ENCODE measurements at places on chromosomes 16 and 17.

DNA sequence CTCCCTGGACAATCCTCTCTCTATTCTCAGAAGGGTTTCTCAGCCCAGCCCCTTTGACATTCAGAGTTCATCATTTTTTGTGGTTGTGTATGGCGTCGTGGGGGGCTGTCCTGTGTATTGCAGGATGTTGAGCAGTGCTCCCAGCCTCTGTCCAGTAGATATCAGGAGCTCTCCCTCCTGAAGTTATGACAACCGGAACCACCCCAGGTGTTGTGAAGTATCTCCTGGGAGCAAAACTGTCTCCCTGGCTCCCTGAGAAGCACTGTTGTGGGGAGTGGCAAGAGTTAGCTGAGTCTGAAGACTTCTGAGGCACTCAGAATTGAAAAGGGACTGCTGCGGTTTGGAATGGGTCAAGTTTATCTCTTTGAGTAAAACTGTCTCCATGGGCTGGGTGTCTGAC, 55.9 kb upstream of the MGAT5B start:
- DNase-seq, result no peak

DNA sequence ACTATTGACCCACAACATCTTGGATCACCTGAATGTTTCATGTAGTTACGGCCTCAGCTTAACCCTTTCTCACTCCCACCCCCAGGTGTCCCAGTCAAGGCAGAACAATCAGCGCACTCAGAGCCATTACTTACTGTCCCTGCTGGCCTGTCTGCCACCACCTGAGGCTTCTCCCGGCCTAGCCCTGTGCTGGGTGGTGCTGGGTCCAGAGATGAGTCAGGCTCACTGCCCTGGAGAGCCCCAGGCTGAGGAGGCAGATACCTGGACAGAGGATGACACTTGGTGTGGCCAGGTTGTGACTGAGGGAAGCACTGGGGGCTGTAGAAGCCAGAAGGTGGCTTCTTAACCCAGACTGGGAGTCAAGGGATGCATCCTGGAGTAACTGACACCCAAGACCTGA, 4.0 kb upstream of the SLC5A2 start:
- no peak for DNase-seq

- no peak for DNase-seq
Observed at GRCh38 chr17:45018514-45018847, 33.0 kb downstream of the DCAKD start.

DNA sequence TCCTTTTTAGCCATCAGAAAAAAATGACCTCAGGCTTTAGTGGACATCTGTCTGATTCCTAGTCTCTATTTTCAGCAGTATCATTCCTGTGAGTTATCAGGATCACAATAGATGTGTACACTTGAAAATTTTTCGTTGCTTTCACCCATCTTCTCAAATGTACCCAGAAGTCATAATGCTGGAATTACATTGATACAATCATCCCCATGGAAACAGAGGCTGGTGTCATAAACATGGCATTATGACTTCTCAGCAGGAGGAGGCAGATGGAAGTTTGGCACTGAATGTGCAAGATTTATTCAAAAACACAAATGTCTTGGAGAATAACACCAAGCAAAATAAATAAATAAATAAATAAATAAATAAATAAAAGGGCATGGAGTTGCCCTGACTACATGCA, 292.5 kb downstream of the PHKB start:
- DNase-seq, result no peak

- DNase-seq, result no peak
Observed at GRCh38 chr17:78034429-78035091, 76.1 kb downstream of the TNRC6C start.

DNA sequence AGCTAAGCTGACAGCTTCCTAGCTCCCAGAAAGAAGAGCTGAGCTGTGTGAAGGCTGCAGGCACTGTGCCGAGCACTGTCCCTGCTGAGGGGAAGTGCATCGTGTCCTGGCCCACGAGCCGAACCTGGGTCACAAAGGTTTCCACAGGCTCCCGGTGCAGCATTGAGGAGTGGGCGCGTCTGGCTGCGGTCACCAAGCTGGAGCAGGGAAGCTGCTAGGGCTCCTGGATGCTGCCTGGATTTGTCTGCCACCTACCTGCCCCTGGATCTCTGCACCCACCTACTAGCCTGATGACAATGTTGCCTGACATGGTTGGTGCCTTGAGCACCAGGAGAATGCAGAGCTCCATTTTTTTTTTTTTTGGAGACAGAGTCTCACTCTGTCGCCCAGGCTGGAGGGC, 6.5 kb upstream of the SRRM2 start:
- no peak for DNase-seq

GRCh38 chr16:61780161-61780560, 256.1 kb downstream of the CDH8 start:
- DNase-seq, result no peak

DNA sequence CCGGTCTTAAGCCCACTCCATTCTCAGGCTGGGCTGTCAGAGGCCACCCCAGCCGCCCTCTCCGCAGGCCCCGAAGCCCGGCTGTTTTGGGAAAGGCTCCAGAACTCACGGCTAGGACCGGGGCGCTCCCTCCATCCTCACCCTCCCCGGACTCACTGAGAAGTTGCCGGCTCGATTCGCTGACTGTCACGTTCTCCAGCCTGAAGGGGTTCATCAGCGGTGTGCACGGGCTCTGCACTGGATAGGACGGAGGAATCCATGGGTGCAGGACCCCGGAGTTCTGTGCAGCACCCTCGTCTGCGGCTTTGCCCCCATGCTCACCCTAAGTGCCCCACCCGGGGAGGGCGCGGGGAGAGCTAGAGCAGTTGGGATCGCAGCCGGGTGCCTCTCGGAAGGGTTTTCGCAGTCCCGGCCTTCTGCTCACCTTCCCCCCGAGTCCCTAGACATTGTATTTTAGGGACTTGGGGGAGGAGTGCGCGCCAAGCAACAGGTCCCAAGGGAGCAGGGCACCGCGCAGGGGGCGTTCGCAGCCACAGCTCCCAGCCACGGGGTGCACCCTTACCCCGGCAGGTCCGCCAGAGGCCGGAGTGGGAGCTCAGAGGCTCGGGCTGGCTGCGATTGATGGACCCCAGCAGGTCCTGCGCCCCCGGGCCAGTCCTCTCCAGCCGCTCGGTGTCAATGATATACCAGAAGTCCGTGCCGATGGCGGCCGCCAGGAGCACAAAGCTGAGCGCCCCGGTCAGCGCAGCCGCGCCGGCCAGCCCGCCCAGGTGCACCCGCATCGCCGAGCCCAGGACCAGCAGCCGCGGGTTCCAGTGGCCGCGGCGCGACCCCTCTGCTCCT, 1.0 kb downstream of the TMEM114 start:
- DNase-seq, result no peak

Measured in stimulated activated CD4-positive, alpha-beta T cell treated with anti-CD3 and anti-CD28 coated beads, Interleukin-1b, Interleukin-23, amount 100 ng/mL, for 1 hour (primary cell).